ENCODE measurements at places on chromosomes 1 and 21. TPM values are rescaled to one million over a fixed set of nuclear protein-coding genes. Genes with fewer than 3 reads are reported as not detected.

Gene CCDC185
- 0.34 TPM for total RNA-seq

Gene LCE1E
- total RNA-seq = not detected

Gene LHX8
- total RNA-seq = not detected

Gene ASAP3
- 45.2 TPM for total RNA-seq

Gene MYOG
- total RNA-seq = not detected

Gene TMPRSS15
- total RNA-seq = not detected

Gene SPRR3
- not detected for total RNA-seq

Gene PRMT2
- 75.6 TPM for total RNA-seq

GRCh38 chr21:31042080-31042464 is 3.8 kb upstream of the KRTAP19-8 start:
- DNase-seq = no peak

GRCh38 chr1:95984798-95985374 is 736.7 kb upstream of the PTBP2 start:
- no peak for DNase-seq

GRCh38 chr1:23624440-23624839 is 65.1 kb upstream of the ID3 start:
- DNase-seq = no peak

- DNase-seq = no peak
Observed at GRCh38 chr1:19616489-19616888, 27.6 kb upstream of the NBL1 start.

DNA sequence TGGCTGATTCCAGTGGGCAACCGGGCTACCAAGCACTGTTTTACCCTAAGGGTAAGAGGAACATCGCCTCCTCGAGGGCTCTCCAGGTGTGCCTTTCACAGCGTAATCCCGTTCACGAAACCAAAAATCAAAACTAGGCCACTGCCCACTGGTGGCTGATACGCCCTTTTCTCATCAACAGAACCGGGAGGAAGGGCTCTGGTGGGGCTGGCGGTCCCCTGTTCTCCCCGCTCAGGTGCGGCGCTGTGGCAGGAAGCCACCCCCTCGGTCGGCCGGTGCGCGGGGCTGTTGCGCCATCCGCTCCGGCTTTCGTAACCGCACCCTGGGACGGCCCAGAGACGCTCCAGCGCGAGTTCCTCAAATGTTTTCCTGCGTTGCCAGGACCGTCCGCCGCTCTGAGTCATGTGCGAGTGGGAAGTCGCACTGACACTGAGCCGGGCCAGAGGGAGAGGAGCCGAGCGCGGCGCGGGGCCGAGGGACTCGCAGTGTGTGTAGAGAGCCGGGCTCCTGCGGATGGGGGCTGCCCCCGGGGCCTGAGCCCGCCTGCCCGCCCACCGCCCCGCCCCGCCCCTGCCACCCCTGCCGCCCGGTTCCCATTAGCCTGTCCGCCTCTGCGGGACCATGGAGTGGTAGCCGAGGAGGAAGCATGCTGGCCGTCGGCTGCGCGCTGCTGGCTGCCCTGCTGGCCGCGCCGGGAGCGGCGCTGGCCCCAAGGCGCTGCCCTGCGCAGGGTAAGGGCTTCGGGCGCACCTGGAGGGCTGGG is at the start of gene IL6R:
TSS of gene IL6R (plus strand) at position 360 of the 763 bp plus-strand sequence. CDS start at position 647, 287 bp downstream.
- peak; percentile 97 for DNase-seq

GRCh38 chr1:81562934-81563333 is 237.8 kb upstream of the ADGRL2 start:
- DNase-seq = no peak

- no peak for DNase-seq
Observed at GRCh38 chr1:109322974-109323373, 16.2 kb upstream of the MYBPHL start.

Data from right cardiac atrium (tissue), 5 donors.